Stimulated activated naive CD8-positive, alpha-beta T cell treated with anti-CD3 and anti-CD28 coated beads, Interleukin-15, Interleukin-2, amounts not matched to agents 100 U/mL and 50 U/mL, for 24 hours (primary cell): ENCODE measurements at places on chromosomes 3 and 15.

DNA sequence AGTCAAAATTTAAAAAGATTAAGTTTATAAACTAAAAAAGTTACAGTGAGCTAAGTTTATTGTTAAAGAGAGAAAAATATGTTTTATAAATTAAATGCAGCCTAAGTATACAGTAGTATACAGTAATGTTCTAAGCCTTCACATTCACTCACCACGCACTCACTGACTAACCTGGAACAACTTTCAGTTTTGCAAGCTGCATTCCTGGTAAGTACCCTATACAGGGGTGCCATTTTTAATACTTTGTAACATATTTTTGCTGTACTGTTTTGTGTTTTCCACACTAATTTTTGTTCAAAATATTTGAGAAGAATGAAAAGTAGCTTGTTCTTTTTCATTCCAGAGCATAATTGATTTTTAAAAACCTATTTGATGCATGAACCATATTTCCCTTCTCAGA is 524.9 kb downstream of the RBMS3 start:
- no peak for DNase-seq

- DNase-seq: no peak
These were observed 8.5 kb downstream of the GYG1 start for GRCh38 chr3:148999806-149000205.

- no peak for DNase-seq
These were observed 143.8 kb upstream of the WNT5A start for GRCh38 chr3:55630921-55631299.

- DNase-seq: no peak
These were observed 108.8 kb upstream of the UMPS start for GRCh38 chr3:124621498-124621897.

GRCh38 chr3:945738-946137 is 147.1 kb upstream of the CNTN6 start:
- DNase-seq: no peak

DNA sequence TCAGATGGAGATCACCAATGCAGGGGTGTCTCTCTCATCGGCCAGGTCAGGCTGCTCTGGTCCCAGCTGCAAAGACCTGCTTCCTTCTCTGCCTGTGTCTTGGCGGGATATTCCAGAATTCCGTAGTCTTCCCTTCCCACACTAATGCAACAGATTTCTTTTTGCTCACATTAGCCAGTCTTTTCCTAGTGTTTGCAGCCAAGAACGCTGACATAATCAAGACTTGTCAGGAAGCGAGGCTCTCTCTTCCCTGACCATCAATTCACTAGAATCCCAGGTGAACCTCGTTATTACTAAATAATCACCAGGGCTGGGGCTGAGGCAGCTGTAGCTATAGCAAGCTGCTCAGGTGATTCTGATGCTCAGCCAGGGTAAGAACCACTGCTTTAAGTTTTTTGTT is 43.2 kb upstream of the ACKR4 start:
- no peak for DNase-seq

GRCh38 chr3:119289404-119289770 is 4.8 kb upstream of the ARHGAP31 start:
- no peak for DNase-seq

DNA sequence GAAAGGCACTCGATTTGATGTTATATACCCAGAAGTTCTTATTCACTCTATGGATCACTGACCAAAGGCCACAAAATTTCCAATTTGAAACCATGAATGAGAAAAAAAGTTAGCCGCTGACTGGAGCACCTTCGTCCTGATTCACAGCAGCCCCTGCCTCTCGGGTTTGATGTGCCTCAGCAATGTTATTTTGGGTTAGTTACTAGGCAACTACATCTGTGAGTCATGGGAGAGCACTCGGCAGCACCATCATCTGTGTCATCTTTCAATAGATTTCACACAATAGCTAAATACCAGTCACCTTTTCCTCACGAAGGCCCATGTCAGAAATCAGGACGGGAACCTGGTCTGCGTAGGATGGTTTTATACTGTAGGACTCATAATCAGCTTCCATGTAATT is 269.2 kb downstream of the ZBBX start:
- DNase-seq: no peak

DNA sequence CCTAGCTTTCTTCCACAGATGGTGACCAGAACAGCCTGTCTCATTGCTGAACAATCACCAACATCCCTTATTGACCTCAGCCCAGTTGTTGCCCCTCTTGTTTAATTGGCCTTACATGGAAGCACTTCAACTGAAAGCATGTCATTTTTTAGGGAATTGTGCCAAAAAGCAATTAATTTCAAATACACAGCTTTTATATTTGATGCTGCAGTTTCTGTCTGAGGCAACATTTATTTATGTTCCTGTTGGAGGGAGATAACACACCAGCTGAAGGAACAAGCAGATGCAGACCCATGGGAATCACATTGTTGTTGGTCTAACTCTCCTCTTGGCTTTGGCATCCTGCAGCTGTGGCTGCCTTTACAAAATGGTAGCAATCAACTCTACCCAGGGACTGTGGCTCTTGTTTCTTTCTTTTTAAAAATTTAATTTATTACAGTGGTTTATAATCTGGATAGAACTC is 498.1 kb upstream of the RGMA start:
- no peak for DNase-seq

DNA sequence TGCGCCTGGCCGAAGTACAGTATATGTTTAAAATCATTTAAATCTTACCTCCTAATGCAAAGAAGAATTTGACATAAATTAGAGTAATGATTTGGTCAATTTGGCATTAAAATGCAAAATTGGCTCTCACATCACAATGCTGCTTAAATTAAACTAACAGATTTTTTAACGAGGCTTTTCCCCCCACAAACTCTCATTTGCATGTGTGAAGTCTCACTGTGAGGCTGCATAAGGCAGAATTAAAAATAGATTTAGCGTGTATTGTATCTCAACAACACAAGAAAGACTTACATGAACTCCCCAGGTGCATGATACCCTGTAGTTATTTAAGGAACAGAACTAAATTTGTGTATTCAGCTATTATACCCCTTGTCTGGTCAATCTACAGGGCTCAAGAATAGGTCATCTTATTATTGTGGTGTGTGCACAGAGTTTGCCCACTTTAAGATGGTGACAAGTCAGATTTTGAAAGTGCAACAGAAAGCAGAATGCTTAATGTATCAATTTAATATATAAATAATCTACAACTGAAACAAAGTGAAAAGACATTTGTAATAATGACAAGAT is 897.9 kb downstream of the EPHA3 start:
- DNase-seq: no peak

GRCh38 chr15:94001255-94001801 is 230.0 kb upstream of the MCTP2 start:
- DNase-seq: no peak

DNA sequence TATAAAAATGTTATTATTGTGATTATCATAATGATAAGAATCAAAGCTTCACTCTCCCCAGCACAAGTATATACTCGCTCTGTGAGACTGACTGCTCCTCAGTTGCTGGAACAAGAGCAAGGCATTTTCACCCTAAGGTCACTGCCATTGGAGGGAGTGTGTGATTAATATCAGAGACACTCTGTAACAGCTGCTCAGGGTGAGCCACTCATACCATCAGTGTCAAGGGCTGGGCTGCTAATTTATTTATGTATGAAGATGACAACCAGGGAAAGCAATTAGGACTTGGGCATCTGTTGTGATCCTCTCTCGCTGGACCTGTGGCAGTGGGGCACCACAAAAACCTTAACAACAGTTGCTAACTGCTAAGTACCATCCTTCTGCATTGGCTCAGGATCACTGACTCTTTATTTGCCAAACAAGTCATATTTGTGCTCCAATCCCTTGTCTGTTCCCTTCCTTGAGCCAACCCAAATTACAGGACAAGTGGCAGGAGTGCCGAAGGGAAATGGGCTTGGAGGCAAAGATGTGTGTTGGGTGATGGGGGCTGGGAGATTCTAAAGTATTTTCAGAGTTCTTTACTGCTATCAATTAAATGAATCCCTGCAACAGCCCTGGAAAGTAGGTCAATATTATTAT is 297.5 kb upstream of the STT3B start:
- no peak for DNase-seq

DNA sequence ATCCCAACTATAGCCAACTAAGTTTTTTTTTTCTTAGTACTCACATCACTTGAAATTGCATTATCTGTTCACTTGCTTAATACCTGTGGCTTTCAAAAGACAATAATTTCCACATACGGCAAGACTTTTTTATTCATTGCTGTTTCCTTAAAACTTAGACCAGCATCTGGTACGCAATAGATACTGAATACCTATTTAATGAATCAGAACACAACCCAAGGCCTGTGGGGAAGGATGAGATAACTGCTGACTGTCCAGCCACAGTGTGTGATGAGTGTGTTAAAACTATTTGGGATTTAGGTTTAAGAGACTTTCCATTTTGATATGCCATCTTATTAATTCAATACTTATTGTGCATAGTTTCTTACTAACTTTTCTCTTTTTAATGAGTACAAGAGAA is 988.7 kb downstream of the NTRK3 start:
- no peak for DNase-seq

DNA sequence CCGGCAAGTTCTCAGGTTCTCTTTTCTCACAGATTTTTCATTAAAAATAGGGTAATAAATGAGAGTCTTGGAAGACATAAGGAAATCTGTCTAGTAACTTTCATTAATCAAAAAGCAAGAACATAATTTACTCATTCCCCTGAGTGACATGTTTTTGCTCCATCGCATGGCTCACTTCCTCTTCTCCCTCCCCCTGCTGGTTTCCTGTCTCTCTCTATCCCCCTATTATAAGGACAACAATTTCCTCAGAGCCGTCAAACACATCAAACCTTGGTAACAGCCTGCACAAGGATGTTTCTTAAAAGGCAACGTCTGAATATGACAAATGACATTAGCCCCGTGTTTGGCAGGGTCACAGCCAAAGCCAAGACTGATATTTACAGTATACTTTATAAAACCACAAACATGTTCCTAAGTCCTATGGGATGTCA is 1149.6 kb downstream of the IGSF11 start:
- no peak for DNase-seq

DNA sequence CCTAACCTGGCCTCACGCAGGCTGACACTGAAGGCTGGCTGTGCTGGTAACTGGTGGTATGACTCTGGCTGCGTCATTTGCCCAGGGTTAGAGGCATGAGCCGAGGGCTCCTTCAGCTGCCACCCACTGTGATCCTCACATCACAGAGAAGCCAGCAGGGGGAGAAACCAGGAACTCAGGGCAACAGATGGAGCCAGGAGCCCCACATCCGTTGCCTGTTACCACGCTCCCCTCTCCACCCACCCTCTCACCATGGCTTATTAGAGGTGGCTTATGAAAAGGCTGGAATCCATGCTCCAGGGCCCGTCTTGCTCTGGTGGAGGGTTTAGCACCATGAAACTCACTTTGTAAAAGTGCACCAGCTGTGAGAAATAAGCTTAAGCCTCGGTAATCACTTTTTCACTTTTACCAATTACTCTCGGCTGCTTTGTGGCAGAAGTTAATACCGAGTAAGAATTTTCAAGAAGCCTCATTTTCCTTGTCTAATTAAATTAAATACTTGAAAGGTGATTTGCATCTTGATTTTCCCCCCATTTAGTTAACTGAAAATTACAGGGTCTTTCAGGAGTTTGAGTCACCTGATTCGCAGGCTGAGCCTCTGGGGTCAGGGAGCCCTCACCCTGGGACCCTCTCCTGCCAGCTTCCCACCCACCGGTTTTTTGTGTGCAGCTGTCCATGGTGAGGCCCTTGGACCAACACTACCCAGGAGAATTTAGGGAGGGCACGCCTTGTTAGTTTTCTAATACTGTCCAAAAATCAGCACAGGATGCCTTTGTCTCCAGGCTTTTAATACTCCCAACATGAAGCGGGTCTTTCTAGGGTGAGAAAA is 60.9 kb downstream of the ASB7 start:
- no peak for DNase-seq

DNA sequence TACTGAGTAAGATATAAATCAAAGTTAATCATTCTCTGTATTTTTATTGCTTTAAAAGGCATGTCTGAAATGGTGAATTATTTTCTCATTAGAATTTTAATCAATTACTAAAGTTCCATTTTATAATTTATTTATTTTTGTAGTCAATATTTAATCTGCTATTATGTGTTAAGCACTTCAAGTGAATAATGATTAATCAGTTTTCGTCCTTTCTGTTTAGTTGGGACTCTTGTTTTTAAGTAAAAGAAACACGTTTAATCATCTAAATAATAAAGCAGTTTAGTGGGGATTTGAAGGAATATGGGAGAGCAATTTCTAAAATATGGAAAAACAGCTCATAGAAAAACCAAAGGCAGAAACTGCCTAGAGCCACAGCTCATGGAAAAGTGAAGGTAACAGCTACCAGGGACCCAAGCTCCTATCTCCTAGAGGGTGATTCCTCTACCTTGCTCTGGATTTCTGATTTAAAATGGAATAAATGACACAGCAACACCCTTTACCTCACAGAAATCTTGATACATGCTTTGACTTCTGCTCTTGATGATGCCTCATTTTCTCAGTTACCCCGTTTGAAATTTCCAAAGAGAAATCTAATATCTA is 28.0 kb upstream of the SUCNR1 start:
- DNase-seq: no peak

- no peak for DNase-seq
These were observed 71.7 kb downstream of the TMCO5A start for GRCh38 chr15:38005953-38006808.

- DNase-seq: no peak
These were observed 50.6 kb downstream of the MGLL start for GRCh38 chr3:127771746-127772145.

GRCh38 chr15:78453447-78453846 is 15.4 kb downstream of the IREB2 start:
- DNase-seq: no peak

DNA sequence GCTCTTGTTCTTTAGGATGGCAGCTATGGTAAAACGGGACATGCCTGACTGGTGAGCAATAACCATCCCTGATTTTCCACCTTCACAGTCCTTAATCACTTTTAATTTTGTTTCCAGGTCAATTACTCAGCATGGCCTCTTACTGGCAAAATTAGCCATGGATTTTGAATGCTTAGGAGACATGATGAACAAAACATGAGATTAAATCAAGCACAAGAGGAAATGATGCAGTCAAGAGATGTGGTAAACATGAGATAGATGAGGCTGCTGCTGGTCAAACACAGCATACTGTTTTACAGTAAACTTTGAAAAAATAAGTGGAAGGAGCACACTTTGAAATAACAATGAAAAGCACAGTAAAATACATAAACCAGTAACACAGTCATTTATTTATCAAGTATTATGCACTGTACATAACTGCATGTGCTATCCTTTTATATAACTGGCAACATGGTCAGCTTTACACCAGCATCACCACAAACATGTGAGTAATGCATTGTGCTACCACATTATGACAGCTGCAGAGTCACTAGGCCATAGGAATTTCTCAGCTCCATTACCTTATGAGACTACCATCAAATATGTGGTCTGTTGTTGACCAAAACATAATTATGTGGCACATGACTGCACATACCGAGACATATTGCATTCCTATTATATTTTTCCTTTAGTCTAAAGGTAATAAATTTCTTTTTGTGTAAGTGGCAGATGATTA is 30.1 kb upstream of the ZNF502 start:
- no peak for DNase-seq

DNA sequence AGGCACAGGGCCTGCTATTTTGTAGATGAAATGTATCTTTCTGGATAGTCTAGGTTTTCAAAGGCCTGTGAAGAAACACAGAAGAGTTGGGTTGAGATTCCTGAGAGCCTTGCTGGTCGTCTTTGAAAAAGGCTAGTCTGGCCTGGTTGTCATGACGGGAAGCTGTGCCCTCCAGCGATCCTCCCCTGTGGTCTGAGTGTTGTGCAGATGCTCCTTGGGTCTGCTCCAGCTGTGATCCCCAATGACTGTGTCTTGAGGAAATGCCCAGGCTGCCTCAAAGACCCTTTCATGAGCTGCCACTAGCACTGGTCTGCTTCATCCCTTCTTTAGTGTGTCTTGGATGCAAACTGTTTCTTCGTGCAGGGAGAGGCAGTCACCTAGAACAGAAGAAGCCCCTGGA is 111.0 kb upstream of the SYNPR start:
- DNase-seq: no peak
